Fibroblast of villous mesenchyme (primary cell): ENCODE measurements at places on chromosomes 6 and 20. TPM values are rescaled to one million over a fixed set of nuclear protein-coding genes. Genes with fewer than 3 reads are reported as not detected.

Gene RAET1L
- not detected in 2 replicates for total RNA-seq

Gene EFCAB8
- 0.32 and 1.3 TPM in 2 replicates for total RNA-seq

Gene HTR1B
- total RNA-seq = 8.2 and 9.7 TPM in 2 replicates

Gene DDX43
- 0.86 and 3.5 TPM in 2 replicates for total RNA-seq

DNA sequence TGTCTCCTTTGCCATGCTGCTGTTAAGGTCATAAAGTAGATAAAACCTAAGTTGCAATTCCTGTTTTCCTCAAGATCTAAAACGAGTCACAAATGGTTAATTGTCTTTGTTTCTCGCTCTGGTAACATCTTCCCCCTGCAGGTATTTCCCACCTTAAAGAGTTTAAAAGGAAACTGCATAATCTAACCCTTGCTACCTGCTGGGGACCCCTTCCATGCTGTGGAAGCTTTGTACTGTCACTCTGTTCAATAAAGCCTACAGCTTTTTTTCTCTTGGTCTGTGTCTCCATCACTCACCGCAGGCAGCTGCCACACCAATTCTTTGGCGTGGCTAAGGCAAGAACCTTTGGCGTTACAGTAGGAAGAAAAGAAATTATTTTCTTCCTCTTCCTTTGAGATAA is 117.7 kb upstream of the GJE1 start:
- no peak for DNase-seq

- DNase-seq = no peak
Observed at GRCh38 chr6:82078286-82078908, 169.1 kb downstream of the IBTK start.

- no peak for DNase-seq
Observed at GRCh38 chr6:68046756-68047155, 588.3 kb upstream of the ADGRB3 start.

- peak; percentile 64 for DNase-seq
Observed at GRCh38 chr6:157710604-157711003, 112.4 kb upstream of the SNX9 start.
